ENCODE measurements at places on chromosomes 1 and 21.

DNA sequence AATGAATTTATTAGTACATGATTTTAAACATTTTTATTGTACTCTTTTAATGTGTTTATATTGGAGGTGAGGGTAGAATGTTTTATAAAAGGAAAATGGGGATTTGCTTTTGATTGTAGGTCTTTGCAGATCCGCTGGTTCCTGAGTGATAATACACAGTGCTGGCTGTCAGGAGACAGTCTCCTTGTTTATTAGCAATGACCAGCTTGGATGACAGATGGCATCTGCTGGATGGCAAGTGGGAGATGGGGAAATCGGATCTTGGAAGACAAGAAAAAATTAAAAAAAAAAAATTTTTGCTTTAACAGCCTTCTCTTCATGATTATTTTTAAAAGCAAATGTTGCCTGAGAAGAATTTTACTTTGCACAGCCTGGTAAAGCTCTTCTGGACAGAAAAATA is 4.4 kb upstream of the PHTF1 start:
- DNase-seq: no peak

- peak; percentile 67 for DNase-seq
Measured at GRCh38 chr1:89615676-89616598, 17.0 kb upstream of the LRRC8C start.

GRCh38 chr1:226976978-226977642 is 37.0 kb downstream of the COQ8A start:
- DNase-seq: no peak

DNA sequence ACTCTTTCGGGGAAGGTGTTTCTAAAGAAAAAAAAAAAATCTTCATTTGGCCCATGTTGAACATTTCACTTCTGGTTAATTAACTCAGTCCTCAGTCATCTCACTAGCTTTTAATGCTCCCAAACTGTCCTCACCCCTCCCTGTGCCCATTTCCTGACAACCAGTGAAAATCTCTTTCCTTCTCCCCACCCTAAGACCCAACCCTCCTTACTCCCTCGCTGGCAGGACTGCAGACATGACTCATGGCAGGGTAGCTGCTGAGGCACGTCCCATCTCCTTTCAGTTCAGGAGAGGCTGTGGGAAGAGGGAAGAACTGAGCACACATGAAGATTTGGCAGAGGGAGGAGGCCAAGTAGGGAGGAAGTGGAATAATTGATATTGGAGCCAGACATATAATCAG is 12.6 kb downstream of the PKP1 start:
- no peak for DNase-seq

- DNase-seq: peak; percentile 8
Measured at GRCh38 chr1:61605607-61606321, 119.2 kb downstream of the TM2D1 start.

DNA sequence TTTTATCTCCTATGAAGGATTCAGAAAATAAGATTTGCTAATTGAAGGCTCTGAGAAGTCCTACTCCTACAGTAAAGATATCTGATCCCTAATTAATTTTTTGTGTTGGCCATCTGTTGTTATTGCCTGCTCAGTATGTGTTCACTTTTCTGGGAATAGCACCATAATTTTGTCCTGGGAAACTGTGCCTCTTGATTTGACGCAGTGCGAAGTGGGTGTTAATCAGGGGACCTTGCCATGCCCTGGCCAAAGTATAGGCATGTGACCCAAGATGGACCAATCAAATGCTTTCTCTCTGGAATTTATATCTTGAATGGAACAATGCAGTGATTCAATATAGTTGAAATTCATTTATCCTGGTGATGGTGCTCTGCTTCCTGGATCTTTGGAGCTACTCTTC is 30.4 kb upstream of the GNG12 start:
- DNase-seq: no peak

All from suppressor macrophage (primary cell).